Globus pallidus (tissue), 1 donor: ENCODE measurements at places on chromosomes 5 and 9.

DNA sequence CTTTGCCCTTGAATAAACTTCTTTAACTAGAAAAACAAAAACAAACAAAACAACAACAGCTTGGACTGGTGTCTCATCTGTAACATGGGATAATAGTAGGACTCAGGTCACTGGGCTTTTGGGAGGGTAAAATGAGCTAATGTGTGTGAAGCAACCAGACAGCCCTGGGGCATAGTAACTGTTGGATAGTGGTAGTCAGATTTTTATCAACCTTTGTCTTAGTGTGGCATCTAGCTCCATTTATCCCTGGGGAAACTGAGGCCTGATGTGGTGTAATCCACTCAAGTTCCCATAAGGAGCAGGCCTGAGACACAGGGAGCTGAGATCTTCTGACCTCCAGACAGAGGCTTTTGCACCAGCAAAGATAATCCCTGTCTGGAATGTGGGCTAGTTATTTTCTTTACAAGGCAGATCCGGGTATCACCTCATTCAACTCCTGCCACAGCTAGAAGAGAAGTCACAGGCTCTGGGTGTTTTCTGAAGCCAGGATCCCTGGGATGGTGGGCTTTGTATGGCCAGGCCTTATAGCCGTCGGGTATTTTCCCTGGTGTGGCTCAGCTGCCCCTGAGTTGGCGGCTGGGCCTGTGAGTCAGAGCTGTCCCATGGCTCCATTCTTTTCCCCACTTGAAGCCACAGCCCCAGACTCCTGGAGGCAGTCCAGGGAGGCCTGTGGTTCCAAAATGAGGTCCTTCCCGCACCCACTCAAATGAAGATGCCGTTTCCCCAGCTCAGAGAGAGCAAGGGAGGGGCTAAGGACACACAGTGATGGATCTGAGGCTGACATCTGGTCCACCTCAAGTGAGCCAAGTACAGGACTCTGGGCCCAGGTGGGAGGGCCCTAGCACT, 26.1 kb upstream of the CSF1R start:
- DNase-seq = no peak

GRCh38 chr9:71911908-71912335, 483 bp downstream of the C9orf85 start:
- DNase-seq = no peak

DNA sequence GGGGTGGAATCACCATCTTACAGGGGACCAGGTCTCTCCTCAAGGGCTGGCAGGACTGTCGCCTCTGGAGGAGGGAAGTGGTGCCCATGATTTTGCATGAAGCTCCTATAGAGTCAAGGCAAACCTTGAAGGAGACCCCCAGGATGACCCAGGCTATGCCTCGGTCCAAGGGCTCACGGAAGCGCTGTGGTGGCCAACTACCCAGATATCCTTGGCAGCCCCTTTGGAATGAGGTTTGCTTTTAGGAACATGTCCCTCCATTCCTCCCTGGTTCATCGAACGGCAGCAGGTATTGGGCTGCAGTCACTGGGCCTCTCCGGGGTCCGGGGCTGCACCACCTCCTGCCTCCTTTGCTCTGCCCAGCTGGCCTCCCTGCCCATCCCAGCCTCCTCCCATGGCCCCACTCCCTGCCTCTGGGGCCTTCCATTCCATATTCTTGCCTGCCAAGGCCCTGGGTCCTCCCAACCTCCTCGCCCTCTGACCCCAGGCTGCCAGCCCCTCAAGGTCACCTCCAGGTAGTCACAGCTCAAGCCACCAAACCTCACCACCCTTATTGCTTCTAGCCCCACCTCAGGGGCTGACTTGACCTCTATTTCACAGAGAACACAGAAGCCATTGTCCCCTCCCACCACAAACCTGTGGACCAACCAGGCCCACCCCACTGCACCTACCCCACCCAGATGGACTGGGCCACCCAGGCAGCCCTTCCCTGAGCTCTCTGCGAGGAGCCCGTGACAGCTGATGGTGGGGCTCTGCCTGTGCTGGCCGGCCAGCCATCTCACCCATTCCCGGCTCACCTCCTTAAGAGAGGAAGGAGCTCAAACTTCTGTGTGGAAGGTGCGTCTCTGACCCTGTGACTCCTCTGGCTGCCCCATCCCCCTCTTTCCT, 3.6 kb upstream of the IL3 start:
- DNase-seq = no peak

DNA sequence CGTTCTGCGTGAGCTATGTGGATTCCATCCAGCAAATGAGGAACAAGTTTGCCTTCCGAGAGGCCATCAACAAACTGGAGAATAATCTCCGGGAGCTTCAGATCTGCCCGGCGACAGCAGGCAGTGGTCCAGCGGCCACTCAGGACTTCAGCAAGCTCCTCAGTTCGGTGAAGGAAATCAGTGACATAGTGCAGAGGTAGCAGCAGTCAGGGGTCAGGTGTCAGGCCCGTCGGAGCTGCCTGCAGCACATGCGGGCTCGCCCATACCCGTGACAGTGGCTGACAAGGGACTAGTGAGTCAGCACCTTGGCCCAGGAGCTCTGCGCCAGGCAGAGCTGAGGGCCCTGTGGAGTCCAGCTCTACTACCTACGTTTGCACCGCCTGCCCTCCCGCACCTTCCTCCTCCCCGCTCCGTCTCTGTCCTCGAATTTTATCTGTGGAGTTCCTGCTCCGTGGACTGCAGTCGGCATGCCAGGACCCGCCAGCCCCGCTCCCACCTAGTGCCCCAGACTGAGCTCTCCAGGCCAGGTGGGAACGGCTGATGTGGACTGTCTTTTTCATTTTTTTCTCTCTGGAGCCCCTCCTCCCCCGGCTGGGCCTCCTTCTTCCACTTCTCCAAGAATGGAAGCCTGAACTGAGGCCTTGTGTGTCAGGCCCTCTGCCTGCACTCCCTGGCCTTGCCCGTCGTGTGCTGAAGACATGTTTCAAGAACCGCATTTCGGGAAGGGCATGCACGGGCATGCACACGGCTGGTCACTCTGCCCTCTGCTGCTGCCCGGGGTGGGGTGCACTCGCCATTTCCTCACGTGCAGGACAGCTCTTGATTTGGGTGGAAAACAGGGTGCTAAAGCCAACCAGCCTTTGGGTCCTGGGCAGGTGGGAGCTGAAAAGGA, 10.9 kb downstream of the QRFP start:
- DNase-seq = no peak

GRCh38 chr5:139838381-139839197, 43.0 kb downstream of the PSD2 start:
- DNase-seq = no peak

DNA sequence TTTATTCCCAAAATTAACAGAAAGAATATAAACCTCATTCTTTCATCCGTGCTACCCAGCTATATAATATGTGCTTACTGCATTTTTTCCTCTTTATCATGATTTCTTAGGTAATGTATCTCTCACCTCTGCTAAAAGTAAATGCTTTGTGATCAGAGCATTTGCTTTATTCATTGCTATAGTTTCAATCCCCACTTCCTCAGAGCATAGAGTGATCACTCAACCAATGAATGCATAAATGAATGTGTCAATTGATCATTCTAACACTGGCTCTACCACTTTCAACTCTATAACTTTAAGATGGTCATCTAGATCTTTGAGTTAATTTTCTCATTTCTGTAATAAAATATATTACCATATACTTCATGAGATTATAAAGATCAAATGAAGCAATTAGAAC, 719.2 kb downstream of the CETN3 start:
- DNase-seq = no peak

GRCh38 chr5:96788112-96788749, 19.5 kb downstream of the ERAP1 start:
- DNase-seq = no peak

GRCh38 chr9:137140151-137141012, 1.4 kb downstream of the GRIN1 start:
- no peak for DNase-seq

GRCh38 chr5:174236070-174236469, 190.6 kb downstream of the NSG2 start:
- no peak for DNase-seq

GRCh38 chr5:67035098-67035740, 161.4 kb downstream of the CD180 start:
- no peak for DNase-seq

GRCh38 chr9:8961186-8961851, 1161.7 kb upstream of the DMAC1 start:
- no peak for DNase-seq

DNA sequence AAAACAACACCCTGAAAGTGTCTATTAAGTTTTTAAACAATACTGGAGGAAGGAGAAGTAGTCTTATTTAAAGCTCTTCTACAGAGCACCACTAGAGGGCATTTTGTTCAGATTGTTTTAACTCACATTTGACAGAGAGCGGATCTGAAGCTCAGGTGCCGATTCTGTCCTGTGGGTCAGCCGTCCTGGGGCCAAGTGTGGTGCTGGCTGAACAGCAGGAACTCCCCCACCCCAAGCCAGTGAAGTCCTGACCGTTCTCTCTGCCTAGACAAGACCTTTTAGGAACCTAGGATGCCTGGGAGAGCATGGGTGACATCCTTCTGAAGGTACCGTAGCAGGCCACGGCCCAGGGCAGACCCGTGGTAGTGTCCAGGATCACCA, 3.9 kb downstream of the EXOC3 start:
- no peak for DNase-seq

DNA sequence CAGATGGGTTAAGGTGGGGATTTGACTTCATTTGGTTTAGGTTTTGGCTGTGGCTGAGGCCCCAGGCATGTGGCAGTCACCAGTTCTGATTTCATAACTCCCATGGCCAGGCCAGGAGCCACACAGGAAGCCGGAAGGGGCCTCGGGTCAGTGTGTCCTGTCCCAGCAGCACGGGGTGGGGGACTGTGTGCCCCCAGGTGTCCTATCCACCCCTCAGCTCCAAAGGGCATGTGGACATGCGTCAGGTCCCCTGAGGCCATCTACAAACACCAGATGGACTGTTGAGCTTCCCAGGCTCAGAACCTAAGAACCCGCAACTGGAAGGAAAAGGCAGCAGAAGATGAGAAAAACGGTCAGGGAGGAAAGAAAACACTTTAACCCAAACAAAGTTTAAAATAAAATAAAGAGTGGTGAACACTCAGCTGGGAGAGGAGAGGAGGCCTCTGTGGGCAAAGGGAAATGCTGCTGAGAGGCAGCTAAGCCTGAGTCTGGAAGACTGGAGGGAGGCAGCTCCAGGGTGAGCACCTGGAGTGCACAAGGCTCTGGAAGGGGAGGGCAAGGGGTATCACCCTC, 260.8 kb downstream of the AUH start:
- no peak for DNase-seq

DNA sequence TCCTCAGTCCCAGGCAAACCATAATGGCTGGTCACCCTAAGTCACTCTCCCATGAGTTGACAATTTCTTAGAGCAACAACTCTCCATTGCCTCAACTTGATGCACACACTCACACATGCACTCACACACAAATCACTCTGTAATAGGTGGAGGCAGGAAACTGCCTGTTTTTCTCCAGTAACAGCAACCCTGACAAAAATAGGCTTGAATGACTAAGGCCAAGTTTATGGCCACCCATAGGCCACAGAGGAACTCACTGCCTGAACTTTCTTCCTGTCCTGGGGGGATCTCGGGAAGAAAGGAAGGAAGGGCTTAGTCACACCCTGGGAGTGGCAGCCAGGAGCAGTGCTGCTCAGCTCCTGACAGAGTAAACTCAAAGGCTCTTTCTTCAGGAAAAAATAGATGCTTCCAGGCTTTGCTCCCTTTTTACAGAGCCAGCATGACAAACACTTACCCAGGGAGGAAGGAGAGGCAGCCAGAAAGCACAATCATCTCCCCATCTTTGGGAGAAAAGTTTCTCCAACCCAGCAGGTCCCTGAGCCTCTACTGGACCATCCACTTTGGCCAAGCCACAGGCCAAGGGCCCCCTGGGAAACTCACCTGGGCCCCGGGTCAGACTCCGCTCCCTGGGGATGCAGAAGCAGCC, 368 bp downstream of the SH3TC2 start:
- peak; percentile 58 for DNase-seq

- DNase-seq = no peak
Observed at GRCh38 chr5:122404018-122404417, 92.0 kb downstream of the SNCAIP start.

GRCh38 chr5:171703146-171703545, 82.5 kb upstream of the SMIM23 start:
- DNase-seq = no peak

DNA sequence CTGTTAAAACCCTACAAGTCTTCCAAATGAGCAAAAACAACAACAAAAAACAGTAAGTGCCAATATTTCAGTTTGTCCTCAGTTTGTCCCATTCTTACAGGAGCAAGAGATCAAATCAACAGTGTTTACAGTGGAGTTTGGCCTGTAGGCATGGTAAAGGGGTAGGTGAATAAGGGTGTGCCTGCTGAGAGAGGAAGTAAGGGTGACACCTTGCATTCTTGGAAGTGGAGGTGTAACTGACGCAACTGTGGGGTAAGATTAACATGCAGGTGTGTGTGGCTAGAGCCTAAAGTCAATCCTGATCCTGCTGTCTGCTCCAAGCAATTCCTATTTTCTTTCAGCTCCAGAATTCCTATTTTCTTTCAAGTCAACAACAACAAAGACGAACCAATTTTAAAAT, 43.4 kb downstream of the PFDN1 start:
- no peak for DNase-seq

GRCh38 chr9:23674016-23674585, 151.9 kb downstream of the ELAVL2 start:
- DNase-seq = no peak

GRCh38 chr9:37146410-37146809, 26.0 kb downstream of the ZCCHC7 start:
- DNase-seq = no peak

DNA sequence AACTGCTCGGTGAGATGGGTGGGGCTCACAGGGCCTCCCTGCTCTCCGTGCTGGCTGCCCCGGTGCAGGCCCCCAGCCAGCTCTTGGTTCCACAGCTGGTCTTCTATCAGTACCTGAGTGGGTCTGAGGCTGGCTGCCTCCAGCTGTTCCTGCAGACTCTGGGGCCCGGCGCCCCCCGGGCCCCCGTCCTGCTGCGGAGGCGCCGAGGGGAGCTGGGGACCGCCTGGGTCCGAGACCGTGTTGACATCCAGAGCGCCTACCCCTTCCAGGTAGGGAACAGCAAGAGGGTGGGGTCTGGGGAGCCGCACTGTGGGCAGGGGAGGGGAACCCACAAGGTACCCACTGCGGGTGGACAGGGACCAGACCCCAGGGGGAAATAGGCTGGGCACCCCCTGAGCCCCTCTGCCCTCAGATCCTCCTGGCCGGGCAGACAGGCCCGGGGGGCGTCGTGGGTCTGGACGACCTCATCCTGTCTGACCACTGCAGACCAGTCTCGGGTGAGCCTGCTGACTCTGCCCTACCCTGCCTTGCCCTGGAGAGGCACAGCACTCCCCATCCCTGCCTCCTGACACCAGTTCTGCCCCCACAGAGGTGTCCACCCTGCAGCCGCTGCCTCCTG, 2.8 kb downstream of the MAMDC4 start:
- no peak for DNase-seq

GRCh38 chr9:111533099-111533790, 8.3 kb downstream of the ZNF483 start:
- DNase-seq = no peak
